ENCODE measurements at places on chromosomes 7 and 10.

- DNase-seq: no peak
Measured at GRCh38 chr7:118648002-118648401, 423.5 kb downstream of the ANKRD7 start.

- no peak for DNase-seq
Measured at GRCh38 chr7:12674861-12675260, 12.6 kb upstream of the ARL4A start.

GRCh38 chr7:145902123-145902522 lies 214.5 kb upstream of the CNTNAP2 start:
- DNase-seq: no peak

DNA sequence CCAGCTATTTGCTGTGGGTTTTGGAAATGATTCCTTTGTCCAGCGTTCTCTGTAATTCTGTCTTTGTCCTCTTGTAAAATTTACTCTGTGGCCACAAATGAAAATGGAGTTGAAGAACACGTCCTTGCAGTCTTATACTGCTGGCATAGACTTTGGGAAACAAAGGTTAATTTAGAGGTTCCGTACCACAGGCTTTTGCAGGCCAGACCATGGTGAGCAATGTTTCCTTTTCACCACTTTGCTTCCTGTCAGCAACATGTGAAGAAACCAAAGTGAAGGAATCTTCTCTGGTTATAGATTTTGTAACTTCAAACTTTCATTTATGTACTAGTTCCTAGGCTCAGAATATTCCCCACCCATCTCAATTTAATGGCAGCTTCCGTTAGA lies 488.5 kb downstream of the MDFIC start:
- DNase-seq: no peak

- no peak for DNase-seq
Measured at GRCh38 chr10:43479275-43479674, 42.4 kb downstream of the ZNF487 start.

GRCh38 chr7:25318047-25318446 lies 89.8 kb upstream of the NPVF start:
- no peak for DNase-seq

- DNase-seq: no peak
Measured at GRCh38 chr7:21417647-21418046, 10.2 kb upstream of the SP4 start.

DNA sequence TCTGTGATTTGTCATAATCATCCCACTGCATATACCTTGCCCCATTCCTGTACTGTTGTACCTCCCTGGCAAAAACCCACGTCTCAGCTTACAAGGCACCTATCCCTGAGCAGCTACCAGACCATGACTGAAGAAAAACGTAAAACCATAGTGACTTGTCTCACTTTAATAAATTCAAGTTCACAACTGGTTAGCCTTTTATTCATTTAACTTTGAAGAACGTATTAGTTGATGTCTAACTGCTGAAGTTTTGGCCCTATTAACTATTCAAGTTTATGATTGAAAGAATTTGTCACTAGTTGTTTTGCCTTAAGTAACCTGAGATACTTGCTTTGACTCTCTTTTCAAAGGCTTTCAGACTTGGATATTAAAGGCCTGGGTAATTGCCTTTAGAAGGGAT lies 59.7 kb downstream of the GALNT11 start:
- no peak for DNase-seq

DNA sequence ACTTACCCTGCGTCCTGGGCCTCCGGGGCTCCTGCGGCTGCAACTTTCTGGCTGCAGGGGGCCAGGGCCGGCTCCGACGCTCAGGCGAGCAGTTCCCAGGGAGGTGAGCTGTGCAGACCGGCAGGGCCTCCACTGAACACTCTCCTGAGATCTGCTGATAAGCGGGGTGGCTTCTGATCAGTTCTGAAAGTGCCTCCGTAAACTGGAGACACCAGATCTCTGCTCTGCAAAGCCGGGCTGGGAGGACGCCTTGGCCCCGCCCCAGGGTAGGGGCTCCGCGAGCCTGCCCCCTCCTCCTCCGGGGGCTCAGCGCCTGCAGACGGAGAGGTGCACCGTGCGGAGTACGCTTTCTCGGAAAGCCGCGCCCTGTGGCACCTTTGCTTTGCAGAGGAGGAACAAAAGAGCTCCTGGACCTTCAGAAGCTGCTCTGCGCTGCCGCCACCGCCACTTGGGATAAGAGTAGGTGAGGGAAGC lies 141.3 kb upstream of the VKORC1L1 start:
- DNase-seq: no peak

DNA sequence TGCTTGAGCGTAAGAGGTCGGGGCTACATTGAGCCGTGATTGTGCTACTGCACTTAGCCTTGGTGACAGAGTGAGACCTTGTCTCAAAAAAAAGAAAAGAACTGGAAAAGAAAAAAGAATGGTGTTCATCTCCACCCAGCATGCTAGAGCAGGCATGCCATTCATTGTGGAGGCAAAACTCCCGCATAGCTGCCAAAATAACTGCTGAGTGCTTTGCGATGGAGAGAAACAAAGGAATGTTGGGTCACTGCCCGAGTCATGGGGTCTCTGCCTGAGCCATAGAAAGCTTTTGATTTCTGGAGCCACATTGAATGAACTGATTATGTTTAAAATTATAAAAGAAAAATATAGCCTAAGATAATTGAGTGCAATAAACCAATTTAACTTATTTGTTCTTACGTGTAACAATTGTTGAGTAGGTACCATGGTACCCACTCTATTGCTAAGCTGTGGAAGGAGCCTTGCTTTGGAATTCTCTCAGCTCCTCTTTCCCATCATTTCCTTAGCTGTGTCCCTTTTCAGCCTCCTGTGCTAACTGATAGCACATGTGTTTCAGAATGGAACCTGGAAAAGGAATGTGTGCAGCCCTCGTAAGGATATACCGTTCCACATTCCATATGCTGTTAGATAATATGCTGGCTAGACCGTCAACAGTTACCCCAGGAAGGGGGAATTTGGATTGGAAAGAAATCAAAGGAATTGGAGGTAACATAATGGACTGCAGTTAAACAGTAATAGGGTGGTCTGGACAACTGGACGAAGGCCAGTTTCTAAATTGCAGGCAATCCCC lies 99.0 kb downstream of the KIAA1217 start:
- DNase-seq: no peak

GRCh38 chr10:87837445-87837844 lies 19.4 kb upstream of the ATAD1 start:
- no peak for DNase-seq

DNA sequence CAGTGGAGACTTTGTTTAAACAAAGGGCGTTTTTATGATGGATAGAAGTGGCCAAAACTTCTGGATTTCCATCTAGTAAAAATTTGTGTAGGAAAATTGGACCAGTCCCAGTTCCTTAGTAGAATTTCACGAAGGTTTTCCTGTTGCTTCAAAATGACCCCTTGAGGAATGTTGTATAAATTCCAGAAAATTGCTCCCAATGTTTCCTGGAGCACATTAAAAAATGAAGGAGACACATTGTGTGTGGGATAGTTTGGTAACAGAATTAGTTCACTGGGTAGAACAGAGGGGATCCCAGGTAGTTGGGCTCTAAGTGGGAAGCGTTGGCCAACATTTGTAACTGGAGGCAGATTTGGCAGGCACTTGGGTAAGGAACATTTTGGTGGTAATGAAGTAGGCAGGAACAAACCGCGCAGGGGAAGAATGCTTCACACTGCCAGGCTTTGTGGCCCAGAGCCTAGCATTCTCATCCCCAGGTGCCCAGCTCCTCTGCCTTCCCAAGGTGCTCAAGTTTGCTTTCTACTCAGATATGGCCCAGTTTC lies 758.6 kb downstream of the AUTS2 start:
- DNase-seq: no peak

Data from activated CD8-positive, alpha-beta memory T cell treated with anti-CD3 and anti-CD28 coated beads for 1 hour (primary cell).